ENCODE measurements at places on chromosomes 5 and 9.

- DNase-seq = no peak
These were observed 167.3 kb downstream of the SEC61B start for GRCh38 chr9:99389087-99390033.

DNA sequence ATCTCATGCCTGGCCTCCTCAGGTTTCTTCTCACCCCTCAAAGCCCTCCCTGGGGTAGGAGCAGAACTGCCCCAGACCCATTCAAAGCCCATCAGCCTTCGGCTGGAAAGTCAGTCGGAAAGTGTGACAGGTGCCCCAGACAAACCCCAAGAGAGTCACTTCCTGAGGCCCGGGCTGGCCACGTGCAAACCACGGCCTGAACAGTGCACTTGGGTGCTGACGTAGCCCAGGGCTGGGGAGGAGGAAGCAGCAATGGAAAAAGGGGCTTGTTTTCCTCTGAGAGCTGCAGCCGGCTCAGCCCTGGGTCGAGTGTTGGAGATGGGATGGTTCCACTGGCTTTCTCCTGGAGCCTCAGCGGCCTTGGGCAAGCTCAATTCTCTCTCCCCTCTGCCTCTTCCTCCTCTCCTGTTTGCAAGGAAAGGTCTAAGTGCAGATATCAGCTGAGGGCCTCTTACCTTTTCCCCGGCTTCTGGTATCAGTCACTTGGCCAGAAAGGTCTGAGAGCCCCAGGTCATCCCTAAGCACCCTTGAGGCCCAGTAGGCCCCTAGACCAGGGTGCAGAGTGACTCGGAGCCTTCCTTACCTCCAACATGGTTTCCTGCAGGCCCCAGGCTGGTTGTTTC lies 5.9 kb upstream of the EGR1 start:
- peak; percentile 55 for DNase-seq

- DNase-seq = no peak
These were observed 289.7 kb downstream of the CDK5RAP2 start for GRCh38 chr9:120289990-120290975.

DNA sequence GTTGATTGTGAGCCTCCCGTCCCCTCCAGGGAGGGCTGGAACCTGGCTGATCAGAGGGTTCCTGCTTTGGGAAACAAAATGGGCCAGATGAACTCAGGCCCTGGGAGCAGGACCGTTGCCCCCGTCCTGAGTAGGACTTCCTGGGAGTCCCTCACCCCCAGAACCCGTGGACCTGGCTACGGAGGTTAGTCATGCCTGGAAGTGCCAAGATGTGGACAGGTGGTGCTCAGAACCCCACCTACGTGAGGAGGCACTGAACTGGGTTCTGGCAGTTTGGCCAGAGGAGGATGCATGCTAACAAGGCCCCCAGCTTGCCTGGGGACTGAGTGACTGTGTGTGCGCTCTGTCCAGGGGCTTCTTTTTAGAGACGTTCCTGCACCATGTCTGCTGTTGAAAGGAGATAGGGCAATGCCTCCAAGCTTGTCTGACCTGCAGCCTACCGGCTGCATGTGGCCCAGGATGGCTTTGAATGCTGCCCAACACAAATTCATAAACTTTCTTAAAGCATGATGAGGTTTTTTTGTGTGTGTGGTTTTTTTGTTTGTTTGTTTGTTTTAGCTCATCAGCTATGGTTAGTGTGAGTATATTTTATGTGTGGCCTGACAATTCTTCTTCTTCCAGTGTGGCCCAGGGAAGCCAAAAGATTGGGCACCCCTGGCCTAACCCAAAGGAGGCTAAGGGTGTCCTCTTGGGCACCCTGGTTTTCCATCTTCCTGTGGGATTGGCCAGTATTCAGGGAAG lies 1.8 kb upstream of the DAB2IP start:
- no peak for DNase-seq

DNA sequence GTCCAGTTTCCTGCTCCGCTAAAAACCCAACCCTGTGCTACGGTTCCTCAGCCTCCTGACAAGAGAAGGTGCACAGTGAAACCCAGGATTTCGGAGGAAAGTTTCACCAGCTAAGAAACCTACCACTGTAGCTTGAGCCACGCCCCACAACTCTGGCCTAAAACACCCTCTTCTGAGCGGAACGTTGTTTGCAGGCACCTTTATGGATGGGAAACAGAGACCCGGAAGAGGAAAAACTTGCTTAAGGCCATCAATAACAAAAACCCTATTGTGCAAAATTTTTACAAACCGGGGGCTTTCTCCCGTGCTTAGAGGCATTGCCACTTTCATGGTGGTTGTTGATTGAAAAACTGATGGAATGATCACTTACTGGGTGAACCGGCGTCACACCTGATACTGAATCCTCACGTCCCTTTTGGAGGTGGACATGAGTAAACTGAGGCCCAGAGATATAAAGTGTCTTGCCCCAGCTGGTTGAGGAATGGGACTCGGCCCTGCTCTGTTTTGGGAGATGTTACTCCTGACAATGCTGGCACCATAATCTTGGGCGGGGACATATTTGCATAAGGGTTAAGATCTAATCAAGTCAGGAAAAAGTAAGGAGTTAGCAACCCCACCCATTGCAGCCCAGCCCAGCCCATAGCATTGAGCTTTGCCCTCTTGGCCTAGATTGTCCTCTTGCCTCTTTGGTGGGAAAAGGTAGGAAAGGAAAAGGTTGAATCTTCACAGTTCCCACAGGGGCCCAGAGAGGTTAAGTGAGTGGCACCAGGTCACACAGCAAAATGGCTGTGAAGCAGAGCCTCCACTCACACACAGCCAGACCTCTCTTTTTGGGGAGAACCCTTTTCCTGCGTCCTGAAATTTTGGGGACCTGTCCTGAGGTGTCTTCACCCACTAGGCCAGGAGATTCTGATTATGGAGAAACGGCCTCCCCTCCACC lies 23.2 kb upstream of the PTGS1 start:
- DNase-seq = no peak

DNA sequence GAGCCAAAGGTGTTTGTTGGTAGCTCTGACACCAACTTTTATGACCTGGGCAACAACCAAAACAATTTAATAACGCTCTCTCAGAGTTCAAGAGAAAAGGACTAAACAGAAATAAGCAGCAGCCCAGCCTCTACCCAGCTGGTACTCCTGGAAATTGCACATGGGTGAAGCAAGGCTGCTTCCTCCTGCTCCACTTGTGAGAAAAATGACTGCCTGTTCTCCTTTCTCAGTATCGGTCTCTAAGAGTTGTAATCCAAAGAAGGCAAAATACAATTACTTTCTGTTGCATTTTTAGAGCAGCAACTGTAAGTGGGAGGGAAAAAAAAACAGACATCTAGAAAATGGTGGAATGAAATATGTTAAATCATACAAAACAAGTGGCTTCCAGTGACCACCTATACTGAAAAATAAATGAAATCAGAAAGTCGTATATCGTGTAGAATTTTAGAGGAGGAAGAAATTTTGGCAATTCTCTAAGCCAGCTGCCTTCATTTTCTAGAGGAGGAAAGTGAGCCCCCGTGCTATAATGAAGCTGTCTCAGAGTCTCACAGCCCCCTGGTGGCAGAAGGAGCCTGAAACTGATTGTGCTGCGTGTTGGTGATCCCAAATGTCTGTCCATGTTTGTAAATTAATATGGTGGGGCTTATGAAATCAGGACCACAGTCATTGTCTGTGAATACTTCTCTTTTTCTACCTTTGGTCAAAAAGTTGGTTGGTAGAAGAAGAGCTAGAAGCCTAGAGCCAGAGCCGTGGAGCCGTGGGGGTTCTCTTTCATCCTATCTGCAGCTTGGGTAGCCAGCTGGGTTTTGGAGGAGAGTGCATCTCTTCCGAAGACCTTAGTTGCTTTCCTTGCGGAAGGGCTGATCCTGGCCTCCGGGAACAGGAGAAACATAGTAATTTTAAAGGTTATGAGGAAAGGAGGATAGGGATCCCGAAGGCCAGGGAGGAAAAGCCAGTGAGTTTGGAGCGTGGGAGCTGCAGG lies 139.9 kb downstream of the PIP5K1B start:
- no peak for DNase-seq

- no peak for DNase-seq
These were observed 37.1 kb upstream of the KCNMB1 start for GRCh38 chr5:170426149-170426767.

GRCh38 chr5:139385061-139386049 lies 2.3 kb upstream of the SLC23A1 start:
- DNase-seq = no peak

DNA sequence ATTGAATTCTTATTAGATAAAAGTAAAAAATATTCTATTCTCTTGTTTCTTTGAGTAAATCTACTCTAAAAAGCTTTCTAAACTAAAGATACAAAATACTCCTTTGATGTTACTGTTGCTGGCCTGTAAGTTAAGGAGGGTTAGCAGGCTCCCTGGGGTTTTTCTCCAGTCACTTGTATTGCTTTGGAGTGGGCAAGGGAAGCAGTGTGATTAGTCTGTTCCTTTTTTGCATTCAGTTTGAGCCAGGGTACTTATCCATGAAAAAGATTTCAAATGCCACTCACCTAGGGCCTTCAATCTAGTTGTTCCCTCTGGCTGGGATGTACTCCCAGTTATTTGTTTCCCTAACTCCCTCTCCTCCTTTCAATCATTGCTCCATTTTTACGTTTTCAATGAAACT lies 256.2 kb upstream of the SMC2 start:
- DNase-seq = no peak

GRCh38 chr9:91572044-91572443 lies 148.4 kb upstream of the NFIL3 start:
- no peak for DNase-seq

DNA sequence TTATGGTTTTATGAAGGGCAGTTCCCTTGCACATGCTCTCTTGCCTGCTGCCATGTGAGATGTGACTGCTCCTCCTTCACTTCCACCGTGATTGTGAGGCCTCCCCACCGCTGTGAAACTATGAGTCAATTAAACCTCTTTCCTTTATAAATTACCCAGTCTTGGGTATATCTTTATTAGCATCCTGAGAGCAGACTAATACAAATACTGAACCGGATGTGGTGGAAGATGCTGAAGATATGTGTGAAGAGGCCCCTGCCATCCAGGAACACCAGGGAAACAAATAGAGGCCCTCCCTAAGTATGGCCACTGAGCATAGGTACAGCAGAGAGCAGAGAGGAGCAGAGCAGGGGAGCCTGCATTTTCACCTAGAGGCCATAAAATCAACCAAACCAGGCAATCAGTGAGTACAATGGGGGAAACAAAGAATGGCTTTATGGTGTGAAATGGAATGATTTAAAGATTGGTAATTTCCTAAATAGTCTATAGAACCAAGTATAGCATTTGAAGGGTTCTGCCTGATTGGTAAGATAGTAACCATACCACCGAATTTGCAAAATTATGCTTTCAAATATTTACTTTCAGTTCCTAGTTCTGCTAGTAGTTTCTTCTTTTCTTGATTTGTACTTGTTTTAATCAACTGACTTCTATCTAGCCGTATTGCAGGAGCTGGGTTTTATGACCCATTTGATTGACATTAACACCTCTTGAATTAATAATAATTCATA lies 421.6 kb downstream of the IRX1 start:
- no peak for DNase-seq

DNA sequence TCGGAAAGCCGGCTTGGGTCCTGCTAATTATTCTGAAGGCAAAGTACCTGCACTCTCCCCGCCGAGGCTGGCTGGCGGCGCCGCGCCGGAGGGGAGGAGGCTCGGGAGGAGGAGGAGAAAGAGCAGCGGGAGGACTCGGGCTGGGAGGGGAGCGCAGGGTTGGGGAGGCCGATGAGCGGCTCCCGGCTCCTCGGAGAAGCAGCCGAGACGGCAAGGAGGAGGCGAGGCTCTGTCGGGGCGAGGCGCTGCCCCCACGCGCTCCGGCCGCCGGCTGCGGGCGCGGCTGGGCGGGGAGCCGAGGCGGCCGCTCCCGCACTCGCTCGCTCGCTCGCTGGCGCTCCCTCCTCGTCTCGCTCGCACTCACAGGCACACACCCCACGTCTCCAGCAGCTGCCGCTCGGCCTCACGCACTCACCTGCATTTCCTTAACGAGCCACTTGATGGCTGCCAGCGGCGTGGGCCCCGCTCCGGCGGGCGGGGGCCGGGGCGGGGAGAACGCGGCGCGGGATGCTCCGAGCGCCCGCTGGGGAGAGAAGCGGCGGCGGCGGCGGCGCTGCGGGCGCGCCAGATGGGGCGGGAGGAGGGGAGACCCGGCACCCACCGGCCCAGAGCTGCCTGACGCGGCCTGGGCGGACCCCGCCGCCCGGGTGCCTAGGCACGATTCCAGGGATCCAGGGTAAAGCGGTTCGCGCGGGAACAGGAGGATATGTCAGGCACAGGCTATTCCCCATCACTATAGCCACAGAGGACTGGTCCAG lies at the start of gene PTPRD:
Gene PTPRD, minus strand, starts transcription at position 362 of the 758 bp plus-strand sequence.
- no peak for DNase-seq

- no peak for DNase-seq
These were observed 58.1 kb downstream of the FSTL4 start for GRCh38 chr5:133554279-133554678.

- DNase-seq = no peak
These were observed 113.3 kb upstream of the ZNF608 start for GRCh38 chr5:124859556-124860290.

GRCh38 chr5:107388141-107388861 lies 282.4 kb downstream of the EFNA5 start:
- no peak for DNase-seq
